ENCODE measurements at places on chromosomes 7 and 10.

- no peak for DNase-seq
Measured at GRCh38 chr10:33152146-33152545, 182.3 kb downstream of the NRP1 start.

GRCh38 chr10:43965033-43965917 is 316.6 kb upstream of the ZNF32 start:
- peak; percentile 17 for DNase-seq

GRCh38 chr7:115635376-115635775 is 395.2 kb downstream of the TFEC start:
- no peak for DNase-seq

- no peak for DNase-seq
Measured at GRCh38 chr7:11573128-11573750, 258.8 kb downstream of the THSD7A start.

GRCh38 chr10:35341521-35341920 is 5.2 kb downstream of the CCNY start:
- no peak for DNase-seq

DNA sequence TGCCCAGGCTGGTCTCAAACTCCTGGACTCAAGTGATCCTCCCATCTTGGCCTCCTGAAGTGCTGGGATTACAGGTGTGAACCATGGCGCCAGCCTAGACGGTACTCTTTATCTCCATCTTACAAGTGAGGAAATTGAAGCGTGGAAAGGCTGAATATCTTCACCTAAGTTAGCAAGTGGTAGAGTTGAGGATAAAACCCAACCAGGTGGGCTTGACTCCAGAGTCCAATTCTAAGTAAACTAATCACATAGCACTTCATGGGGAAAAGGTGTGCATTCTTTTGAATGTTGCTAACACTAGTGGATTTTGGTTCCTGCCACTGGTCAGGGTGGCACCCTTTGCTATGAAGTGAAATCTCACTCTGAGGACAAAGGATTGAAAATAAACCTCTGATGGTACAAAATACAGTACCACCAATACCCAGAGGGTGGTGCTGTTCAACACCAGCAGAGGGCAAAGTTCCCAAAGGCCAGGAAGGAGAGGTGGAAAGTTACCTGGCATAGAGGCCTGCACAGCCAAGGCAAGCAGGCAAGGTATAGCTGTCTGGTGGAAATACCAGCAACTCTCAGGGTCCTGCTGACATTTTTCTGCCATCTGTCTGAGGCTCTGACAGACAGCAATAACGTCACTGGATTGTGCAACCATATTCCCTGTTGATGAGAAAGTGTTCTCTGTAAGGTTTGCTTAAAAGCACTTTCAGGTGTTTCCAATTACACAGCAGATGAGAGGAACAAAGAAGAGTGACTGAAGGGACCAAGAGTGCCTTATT is 17.6 kb downstream of the ZDHHC16 start:
- DNase-seq = peak; percentile 25

DNA sequence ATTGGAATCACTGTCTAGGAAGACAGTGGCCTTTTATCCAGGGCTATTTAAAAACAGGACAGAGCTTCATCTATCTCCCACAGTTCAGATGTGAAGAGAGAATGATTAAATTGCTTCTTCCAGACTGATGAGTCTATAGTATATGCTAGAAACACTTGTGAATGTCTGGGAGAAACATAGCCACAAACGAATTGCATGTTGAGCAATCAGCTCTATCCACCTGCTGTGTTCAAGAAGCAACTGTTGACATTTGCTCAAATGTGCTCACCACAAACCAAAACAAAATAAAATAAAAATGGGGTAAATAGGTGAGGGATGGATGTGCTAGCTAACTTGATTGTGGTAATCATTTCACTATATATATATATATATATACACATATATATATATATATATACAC is 195.1 kb downstream of the HECW1 start:
- no peak for DNase-seq

Measured in T1000 (cell line).